T-helper 17 cell (primary cell): ENCODE measurements at places on chromosomes 12 and 14.

- DNase-seq = no peak
Observed at GRCh38 chr14:75521415-75522199, 662 bp upstream of the BATF start.

- no peak for DNase-seq
Observed at GRCh38 chr14:67524634-67524963, 8.5 kb upstream of the PLEKHH1 start.

- no peak for DNase-seq
Observed at GRCh38 chr14:57987051-57987450, 121.2 kb upstream of the SLC35F4 start.

- DNase-seq = no peak
Observed at GRCh38 chr12:39503439-39503838, 60.5 kb upstream of the KIF21A start.

DNA sequence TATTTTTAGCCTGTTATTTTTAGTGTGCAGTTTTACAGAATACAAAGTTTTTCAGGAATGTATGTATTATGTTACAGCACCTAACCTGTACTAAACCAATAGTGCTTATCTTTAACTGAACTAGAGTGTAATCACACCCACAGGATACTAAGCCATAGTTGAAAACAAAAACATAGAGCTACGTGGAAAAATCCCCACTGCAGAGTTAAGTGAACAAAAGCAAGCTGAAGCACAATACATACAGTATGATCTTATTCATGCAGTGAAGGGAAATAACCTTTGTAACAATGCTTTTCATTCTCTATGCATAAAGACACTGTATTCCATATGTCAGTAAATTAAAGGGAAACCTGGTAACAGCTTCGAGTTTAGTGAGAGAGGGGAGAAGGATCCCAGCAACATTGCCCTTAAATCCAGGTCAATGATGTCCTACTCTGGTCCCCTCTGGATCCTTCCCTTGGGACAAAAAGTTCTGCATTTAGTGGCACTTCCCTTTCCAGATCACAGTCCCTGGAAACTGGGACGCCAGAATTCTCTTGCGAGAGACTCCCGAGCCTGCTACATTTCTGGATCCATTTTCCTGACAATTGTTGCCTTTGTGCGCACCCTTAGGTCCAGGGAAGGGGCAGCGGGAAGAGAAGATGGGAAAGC lies 121.3 kb upstream of the CCND2 start:
- DNase-seq = no peak

DNA sequence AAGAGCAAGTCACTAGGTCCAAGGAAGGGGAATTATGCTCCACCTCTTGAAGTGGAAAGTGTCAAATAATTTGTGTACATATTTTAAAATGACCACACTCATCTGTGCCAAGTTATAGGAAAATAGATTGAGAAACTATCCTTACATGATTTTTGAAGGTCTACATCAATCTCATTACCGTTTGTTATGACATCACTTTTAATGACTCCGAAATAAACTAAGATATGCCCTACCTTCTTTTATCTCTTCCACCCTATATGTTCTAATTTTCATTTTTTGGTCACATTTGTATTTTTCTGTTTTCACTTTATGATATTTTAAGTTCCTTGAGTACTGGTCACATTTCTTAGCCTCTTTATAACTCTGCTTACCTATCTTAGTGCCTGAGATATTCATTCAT lies 3.3 kb upstream of the PSMC6 start:
- DNase-seq = no peak

DNA sequence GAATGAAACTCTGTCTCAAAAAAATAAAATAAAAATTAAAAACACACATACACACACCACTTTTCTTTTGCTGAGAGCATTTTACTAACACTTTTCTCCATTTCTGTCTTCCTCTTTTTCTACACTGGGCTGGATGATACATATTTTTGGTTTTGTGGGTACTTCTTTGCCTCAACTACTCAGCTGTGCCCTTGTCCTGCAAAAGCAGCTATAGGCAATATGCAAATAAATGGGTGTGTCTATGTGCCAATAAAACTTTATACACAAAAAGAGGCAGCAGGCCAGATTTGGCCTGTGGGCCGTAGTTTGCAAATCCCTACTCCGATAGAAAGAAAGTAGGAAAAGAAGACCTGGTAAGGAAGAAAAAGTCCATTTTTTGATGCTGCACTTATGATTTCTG lies 6.5 kb downstream of the CLMN start:
- no peak for DNase-seq

DNA sequence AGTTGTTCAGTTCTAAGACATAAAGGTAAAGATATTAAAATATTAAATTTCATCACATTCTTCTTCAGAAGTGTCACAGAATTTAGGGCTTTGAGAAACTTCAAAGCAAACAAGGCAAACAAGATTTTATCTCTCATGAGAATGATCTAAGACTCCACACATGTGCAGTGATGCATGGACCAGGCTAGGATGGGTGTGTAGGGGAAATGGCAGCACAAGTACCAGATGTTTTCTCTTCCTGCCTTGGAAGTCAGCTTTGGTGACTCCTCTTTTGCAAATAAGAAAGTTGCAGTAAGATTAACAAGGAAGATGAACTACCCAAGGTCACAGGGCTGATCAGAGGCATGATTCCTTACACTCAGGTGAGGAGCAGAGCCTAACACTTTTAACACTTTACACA lies 163.8 kb upstream of the LMNTD1 start:
- DNase-seq = no peak

- no peak for DNase-seq
Observed at GRCh38 chr12:111705672-111706071, 19.8 kb downstream of the ACAD10 start.

GRCh38 chr12:6559500-6559899 lies 3.7 kb upstream of the IFFO1 start:
- DNase-seq = no peak

DNA sequence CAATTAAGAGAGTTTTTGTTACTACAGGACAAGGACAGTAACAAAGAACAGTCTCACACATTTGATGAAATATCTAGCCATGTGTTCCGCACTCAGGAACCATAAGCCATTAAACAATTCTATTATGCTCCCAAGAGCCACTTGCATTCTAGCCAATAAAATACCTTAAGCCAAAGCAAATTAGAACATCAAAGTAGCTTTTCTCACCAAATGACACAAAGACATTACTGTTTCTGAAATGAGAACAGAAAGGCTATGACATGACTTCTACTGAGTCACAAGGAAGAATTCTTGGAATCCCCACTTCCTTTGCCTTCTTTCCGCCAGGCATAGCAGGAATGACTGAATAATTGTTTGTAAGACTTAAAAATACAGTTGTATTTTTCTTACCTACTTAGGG lies 445.8 kb downstream of the ATP23 start:
- no peak for DNase-seq

- DNase-seq = no peak
Observed at GRCh38 chr12:13342971-13343370, 146.4 kb downstream of the EMP1 start.
